Activated naive CD4-positive, alpha-beta T cell (primary cell): ENCODE measurements at places on chromosomes 4 and X.

DNA sequence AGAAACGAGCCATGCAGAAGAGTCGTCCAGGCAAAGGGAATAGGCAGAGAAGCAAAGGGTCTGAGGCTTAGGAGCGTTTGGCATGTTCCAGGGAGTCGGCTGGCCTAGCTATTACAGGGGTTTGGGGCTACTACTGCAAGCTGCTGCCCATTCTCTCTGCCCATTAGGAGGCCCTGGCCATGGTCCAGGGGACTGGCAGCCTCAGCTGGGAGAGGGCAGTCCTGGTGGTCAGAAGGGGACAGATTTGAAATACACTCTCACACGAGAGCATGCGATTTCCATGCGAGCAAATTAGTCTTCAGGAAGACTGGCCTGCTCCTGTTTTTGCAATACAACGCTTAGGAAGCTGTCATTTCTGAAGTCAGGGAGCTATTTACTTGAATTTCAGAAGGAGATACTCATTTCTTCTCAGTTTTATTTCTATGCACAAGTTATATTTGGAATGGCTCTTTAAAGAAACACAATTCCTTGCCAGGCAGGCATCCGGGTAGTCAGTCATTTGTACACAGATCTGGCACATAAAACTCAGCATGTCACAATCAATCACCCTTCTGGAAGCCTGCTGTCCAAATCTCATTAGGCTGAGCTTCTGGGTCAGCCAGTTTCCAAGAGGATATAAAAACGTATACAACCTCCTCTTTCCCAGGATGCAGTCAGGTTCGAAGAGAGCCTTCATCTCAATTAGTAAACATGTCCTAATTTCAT lies 27.0 kb downstream of the PROM1 start:
- DNase-seq = no peak

GRCh38 chr4:125254106-125254505 lies 60.6 kb upstream of the FAT4 start:
- DNase-seq = no peak

DNA sequence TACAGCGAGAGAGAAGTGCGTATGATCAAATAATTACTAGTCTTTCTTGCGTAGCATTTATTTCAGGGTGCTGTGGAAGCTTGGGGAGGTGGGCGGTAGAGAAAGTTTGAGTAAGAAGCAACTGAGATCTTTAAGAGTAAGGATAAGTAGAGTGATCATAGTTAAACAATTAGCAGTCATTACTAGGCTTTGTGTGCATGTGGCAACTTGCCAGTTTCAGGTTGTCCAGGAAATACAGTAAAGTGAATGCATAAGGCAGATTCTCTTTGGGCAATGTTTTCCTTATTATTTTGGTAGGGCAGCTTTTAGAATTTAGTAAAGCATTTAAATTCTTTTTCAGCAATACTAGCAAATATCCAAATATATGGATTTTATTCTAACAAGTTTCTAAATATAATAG lies 57.0 kb downstream of the HPGDS start:
- DNase-seq = no peak

DNA sequence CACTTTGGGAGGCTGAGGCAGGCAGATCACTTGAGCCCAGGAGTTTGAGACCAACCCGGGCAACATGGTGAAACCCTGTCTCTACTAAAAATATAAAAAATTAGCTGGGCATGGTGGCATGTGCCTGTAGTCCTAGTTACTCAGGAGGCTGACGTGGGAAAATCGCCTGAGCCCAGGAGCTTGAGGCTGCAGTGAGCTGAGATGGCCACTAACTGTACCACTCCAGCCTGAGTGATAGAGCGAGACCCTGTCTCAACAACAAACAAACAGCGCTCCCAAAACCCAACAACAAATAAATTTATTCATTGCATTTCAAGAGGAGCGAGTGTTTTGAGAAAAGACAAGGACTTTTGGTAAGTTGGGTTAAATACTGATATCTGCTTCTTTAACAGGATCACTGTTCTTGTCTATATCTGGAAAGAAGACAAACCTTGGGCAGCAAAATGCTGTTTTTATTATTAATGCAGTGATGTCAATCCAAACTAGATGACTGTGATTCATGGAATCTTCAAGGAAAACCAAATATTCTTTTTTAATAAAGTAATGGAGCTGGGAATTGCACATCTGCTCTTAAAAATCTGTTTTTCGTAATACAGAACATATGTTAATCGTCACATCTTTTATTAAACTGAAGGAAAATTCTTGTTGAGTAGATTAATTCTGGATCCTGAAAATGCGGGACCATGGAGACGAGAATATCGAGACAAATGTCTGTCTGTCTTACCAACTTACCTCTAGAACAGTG lies 90.8 kb upstream of the LIMCH1 start:
- no peak for DNase-seq

GRCh38 chr4:56733352-56733751 lies 52.3 kb upstream of the HOPX start:
- no peak for DNase-seq

DNA sequence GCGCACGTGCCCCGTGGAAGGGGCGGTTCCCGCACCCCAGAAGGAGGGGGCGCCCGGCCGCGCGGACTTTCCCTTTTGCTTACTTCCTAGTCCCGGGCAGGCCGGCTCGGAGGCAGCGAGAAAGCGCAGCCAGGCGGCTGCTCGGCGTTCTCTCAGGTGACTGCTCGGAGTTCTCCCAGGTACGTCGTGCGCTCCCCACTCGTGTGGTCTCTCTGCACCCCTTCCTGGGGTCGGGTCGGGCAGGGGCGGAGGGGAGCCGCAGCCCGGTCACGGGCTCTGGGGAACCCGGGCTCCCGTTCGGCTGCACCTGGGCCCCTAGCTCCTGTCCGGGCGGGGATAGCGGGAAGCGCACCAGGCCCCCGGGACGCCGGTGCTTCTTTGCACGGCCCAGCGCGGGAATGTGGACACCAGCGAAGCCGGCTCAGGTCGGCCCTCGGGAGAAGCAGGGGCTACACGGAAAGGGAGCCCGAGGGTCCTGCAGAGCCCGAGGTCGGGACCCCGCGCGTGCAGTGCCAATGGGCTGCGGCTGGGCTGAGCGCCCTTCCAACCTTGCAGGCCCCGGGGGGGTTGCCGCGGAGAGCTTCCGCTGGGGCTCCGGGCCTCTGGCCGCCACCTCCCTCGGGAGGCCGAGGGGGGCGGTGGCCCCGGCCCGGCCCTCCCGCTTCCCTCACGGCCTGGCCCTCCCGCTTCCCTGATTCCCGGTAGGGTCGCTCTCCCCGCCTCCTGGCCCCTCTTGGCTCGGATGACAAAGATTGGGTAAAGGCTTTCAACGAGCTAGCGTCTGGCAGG lies at the start of gene TLR2:
Gene TLR2 (plus strand): TSS at position 99 of the 789 bp plus-strand sequence. CDS start 18,628 bp downstream, outside the sequence.
- DNase-seq = peak; percentile 37

DNA sequence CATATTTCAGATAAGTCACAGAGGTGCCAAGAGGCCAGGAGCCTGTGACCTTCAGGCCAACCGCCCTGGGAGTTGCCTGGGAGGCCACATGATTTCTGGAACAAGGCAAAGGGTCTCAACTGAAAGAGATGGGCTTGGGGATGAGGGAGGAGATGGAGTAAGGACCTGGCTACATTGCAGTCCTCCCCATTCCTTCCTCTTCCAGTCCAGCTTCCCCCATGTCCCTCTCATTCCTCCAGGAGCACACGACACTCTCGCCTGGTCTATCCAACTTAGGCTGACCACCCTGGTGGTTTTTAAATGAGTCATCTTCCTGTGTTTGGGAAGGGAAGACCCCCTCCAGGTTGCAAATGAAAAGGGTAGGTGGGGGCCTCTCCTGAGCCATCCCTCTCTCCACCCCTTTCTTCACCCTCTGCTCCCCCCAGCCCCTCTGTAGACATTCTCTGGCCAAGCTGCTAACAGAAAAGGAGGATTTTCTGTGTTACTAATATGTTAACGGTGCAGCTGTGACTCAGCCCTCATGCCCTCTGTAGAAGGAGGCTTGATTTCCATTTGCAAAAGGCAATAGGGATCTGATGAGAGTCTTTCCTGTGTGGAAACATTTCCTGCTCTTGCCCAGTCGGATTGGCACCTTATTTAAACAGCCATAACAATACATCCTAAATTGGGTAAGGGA lies 79.2 kb downstream of the RTL5 start:
- DNase-seq = no peak

DNA sequence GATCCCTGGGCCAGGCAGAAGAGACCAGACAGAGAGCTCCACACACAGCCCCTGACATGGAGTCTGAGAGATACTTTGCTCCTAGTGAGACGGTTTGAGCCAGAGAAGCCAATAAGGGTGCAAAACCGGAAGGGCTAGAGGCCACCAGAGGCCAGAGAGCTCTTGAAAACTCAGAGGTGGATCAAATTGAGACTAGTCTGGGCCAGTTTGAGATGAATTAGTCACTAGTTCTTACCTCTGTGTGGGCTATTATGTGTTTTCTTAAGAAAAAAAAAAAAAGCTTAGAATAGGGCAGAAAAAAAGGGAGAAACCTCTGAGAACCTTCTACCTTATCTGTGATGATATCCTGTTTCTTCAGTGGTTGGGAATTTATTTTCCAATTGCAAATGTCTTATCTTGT lies 110.4 kb upstream of the EDNRA start:
- no peak for DNase-seq

GRCh38 chrX:56600141-56600540 lies 36.7 kb downstream of the UBQLN2 start:
- no peak for DNase-seq

- no peak for DNase-seq
These were observed 47.0 kb upstream of the DHRSX start for GRCh38 chrX:2547736-2548135.

- no peak for DNase-seq
These were observed 34.9 kb downstream of the MMRN1 start for GRCh38 chr4:89929425-89930159.

DNA sequence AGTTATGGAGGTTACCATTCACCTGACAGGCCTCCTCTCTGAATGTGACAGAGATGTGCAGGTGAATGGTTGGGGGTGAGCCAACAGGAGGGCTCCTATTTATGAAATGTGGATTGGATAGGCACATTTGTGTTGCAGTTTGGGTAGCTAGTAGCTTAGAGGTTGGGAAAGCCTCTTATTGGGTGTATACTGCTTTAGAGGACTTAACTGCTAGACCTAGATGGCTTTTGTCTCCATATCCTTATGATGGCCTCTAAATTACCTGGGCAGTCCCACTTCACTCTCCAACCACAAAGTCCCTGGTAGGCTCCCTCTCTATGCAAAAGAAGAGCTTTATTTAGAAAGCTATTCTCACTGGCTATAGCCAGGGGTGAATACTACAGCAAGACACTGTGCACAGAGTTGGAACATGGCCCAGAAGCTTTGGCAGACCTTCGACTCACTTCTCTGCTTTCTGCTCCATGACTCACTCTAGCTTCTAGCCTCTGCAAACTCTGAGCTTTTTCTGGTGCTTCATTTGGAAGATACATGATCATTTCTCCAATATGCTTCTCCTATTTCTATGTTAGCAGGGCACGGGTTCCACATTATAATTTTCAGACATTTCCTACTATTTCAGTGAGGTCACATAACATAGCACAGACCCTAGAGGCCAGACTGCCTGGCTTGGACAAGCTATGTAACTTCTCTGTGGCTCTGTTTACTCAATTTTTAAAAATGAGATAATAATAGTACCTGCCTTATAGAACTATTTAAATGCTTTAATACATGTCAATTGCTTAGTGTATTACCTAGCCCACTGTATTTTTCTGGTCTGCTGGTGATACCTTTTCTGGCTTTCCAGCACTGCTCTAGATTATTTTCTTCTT lies 6.0 kb upstream of the VGLL1 start:
- DNase-seq = no peak

DNA sequence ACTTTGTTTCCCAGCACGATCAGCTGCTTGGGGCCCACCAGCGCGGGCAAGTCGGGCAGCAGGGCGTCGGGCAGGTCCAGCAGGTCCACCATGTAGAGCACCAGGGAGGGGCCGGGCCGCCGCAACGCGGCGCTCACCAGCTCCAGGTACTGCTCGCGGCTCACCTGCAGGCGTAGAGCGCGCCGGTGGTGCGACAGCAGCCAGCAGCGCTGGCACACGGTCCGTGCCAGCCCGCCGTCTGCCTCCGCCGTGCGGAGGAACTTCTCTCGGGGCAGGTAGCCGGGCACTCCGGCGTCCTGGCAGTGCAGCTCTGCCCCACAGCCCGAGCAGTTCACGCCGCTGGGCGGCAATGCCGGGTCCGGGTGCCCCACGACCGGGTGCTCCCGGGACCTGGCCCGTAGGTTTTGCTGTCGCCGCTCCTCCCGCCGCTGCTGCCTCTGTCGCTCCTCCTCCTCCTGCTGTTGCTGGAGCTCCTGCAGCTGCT lies 527 bp downstream of the NOA1 start:
- peak; percentile 22 for DNase-seq
